Left forelimb (tissue), 1 donor: ENCODE measurements at places on chromosomes 5 and 9.

- DNase-seq: no peak
Measured at GRCh38 chr9:107215381-107215780, 67.7 kb upstream of the RAD23B start.

DNA sequence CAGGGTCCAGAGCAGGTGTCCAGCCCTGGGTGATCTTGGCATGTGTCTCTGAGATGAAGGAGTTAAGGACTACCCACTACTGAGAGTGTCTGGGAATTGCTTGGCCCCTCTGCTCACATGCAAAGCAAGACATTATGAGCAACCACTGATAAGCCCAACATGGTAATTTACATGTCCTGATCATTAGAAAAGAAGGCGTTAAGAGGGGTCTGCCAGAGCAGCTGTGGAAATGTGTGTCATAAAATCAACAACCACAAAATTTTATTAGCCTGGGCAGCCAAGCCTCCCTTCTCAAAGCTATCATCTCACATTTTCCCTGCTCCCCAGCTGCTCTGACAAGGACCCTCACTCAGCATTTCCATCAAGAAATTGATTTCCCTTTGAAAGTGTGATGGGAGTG lies 351.0 kb downstream of the SPOCK1 start:
- DNase-seq: no peak

GRCh38 chr5:169013208-169013728 lies 287.7 kb downstream of the SLIT3 start:
- DNase-seq: no peak

- DNase-seq: no peak
Measured at GRCh38 chr5:139061274-139061673, 136.9 kb downstream of the SIL1 start.

- DNase-seq: no peak
Measured at GRCh38 chr9:37187713-37188439, 67.5 kb downstream of the ZCCHC7 start.

GRCh38 chr5:10875201-10875768 lies 114.3 kb upstream of the DAP start:
- no peak for DNase-seq
